ENCODE measurements at places on chromosomes 6 and 20.

- DNase-seq, result no peak
These were observed 73.3 kb downstream of the MAN1A1 start for GRCh38 chr6:119276211-119276610.

GRCh38 chr20:24987244-24987643, 5.3 kb downstream of the APMAP start:
- DNase-seq, result peak; percentile 58

DNA sequence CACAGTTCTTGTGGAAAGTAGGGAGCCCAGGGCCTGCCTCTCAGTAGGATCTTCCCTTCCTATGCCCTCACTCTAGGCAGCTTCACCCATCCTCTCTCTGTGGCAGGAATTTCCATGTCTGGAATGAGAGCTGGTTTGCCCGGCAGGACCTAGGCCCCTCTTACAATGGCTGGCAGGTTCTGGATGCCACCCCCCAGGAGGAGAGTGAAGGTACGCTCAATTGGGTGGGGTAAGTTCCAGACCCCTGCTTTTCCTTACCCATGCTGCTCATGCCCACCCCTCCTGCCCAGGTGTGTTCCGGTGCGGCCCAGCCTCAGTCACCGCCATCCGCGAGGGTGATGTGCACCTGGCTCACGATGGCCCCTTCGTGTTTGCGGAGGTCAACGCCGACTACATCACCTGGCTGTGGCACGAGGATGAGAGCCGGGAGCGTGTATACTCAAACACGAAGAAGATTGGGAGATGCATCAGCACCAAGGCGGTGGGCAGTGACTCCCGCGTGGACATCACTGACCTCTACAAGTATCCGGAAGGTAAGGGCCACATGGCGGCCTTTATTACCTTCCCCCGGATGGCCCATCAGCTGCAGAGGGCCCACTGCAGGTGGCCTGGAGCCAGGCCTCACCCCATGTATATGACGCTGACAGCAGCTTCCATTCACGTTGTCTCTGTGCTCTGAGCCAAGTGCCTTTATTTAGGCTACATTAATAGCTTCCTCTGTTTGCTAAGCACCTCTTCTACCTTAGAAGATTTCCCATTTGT, 22.8 kb downstream of the TGM6 start:
- peak; percentile 31 for DNase-seq

GRCh38 chr6:25175196-25175595, 104.0 kb upstream of the CARMIL1 start:
- DNase-seq, result no peak

DNA sequence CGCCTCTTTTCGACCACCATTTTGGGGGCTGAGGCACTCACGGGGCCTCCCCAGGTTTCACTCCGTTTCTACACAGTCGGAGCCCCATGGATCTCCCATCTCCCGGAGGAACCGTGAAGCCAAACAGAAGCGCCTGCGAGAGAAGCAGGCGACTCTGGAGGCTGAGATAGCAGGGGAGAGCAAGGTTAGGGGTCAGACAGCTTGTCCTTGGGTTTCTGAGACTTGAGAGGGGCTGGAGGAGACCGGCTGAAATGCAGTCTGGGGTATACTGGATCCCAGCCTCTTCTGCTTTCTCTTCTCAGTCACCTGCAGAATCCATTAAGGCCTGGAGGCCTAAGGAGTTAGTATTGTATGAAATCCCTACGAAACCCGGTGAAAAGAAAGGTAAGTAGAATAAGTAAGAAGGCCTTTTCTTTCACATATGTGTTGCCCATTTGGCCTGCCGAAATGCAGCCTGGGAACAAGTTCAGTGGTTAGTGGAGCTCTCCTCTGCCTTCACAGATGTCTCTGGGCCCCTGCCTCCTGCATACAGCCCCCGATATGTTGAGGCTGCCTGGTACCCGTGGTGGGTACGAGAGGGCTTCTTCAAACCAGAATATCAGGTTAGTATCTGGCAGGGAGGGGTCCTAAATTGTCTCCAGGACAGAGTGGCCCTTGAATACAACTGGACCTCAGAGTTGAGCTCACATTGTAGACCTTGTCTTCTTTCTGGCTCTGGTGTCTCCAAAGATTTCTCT, 984 bp downstream of the VARS2 start:
- no peak for DNase-seq

- no peak for DNase-seq
These were observed 192.6 kb upstream of the VGLL2 start for GRCh38 chr6:117072781-117073180.

DNA sequence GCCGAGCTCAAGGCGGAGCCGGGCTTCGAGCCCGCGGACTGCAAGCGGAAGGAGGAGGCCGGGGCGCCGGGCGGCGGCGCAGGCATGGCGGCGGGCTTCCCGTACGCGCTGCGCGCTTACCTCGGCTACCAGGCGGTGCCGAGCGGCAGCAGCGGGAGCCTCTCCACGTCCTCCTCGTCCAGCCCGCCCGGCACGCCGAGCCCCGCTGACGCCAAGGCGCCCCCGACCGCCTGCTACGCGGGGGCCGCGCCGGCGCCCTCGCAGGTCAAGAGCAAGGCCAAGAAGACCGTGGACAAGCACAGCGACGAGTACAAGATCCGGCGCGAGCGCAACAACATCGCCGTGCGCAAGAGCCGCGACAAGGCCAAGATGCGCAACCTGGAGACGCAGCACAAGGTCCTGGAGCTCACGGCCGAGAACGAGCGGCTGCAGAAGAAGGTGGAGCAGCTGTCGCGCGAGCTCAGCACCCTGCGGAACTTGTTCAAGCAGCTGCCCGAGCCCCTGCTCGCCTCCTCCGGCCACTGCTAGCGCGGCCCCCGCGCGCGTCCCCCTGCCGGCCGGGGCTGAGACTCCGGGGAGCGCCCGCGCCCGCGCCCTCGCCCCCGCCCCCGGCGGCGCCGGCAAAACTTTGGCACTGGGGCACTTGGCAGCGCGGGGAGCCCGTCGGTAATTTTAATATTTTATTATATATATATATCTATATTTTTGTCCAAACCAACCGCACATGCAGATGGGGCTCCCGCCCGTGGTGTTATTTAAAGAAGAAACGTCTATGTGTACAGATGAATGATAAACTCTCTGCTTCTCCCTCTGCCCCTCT, 1.1 kb downstream of the CEBPB start:
- no peak for DNase-seq

DNA sequence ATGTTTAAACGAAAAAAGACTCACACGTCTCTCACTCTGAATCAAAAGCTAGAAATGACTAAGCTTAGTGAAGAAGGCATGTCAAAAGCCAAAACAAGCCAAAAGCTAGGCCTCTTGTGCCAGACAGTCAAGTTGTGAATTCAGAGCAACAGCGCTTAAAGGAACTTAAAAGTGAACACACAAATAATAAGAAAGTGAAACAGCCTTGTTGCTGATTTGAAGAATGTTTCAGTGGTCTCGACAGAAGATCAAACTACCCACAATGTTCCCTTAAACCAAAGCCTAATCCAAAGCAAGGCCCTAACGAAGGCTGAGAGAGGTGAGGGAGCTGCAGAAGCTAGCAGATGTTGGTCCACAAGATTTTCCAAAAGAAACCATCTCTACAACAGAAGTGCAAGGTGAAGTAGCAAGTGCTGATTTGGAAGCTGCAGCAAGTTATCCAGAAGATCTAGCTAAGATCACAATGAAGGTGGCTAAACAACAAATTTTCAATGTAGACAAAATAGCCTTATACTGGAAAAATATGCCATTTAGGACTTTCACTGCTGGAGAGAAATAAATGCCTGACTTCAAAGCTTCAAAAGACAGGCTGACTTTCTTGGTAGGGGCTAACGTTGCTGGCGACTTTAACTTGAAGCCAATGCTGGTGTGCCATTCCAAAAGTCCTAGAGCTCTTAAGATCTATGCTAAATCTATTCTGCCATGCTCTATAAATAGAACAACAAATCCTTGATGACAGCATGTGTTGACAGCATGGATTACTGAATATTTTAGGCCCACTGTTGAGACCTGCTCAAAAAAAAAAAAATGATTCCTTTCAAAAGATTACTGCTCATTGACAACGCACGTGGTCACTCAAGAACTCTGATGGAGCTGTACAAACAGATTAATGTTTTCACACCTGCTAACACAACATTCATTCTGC, 40.3 kb downstream of the SEC63 start:
- DNase-seq, result no peak

DNA sequence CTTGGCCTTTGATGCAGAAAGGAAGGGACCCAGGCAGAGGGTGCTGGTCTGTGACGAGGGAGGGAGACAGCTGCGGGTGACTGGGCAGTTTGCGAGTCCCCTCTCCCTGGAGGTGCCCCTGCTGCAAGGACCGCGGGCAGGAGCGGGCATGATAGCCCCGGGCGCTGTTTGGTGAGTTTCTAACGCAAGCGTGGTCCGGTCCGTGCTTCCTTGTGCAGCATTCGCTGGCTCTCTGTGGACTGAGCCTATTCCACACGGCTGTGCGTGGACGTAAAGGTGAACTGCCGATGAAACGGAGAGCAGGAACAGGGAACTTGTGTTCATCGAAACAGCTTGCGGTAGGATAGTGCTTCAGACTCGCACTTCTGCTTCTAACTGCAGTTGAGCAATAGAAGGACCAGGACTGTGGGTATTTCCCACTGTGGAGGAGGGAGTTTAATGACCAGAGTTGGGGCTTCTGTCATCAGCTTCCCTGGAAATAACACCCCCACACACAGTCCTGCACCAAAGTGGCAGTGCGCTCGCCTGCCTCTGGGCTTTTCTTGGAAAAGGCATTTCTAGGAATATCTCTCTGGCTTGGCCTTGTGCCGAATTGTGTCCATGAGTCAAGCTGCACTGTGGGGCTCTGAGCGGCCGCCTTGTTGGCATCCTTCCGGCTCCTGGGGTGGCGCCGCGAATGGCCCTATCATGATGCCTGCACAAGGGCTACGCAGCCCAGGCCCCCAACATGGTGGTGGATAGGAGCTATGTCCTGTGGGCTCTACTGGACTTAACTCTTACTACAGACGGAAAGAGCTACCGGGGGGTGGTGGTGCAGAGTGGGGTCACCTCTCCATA, 48.9 kb downstream of the DUSP22 start:
- no peak for DNase-seq
